Activated CD4-positive, alpha-beta T cell treated with anti-CD3 and anti-CD28 coated beads, Interleukin-2, amount 50 U/mL, for 1 hour (primary cell): ENCODE measurements at places on chromosomes 13 and 19.

DNA sequence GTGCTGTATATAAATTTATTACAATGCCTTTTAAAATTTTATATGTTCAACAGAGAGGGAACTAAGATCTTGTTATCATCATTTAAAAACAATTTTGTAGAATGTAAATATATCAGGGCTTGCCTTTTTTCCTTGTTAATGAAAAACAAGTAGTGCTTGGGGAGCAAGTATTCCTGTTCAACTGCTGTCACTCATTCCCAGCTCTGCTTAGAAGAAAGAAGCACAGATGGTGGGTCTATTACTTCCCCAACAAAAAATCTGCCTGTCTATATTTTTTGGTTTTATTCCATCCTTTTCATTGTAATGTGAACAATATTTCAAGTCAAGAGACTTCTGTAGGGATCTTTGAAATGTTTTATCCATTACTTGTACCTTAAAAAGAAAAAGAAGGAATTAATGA is 503.9 kb downstream of the GPC5 start:
- no peak for DNase-seq

- no peak for DNase-seq
Observed at GRCh38 chr19:44883922-44884321, 7.1 kb upstream of the TOMM40 start.

DNA sequence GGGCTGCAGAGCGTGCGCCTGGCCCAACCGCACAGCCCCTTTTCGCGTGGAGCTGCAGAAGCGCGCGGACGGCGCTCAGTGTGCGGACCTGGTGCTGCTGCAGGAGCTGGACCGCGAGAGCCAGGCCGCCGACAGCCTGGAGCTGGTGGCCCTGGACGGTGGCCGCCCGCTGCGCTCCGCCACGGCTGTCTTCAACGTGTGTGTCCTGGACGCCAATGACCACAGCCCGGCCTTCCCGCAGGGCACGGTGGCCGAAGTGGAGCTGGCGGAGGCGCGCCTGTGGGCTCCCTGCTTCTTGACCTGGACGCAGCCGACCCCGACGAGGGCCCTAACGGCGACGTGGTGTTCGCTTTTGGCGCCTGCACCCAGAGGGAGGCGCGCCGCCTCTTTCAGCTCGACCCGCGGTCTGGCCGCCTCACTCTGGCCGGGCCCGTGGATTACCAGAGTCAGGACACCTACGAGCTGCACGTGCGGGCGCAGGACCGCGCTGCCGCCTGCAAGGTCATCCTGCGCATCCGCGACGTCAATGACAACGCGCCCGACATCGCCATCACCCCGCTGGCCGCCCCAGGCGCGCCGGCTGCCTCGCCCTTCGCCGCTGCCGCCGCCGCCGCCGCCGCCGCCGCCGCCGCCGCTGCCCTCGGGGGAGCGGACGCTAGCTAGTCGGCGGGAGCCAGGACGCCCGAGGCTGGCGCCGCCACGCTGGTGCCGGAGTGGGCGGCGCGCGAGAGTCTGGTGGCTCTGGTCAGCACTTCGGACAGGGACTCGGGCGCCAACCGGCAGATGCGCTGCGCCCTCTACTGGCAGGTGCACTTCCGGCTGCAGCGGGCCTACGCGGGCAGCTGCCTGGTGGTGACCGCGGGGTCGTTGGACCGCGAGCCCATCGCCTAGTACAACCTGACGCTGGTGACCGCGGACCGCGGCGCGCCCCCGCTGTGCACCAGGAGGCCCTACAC is 172.2 kb downstream of the OLFM4 start:
- no peak for DNase-seq

DNA sequence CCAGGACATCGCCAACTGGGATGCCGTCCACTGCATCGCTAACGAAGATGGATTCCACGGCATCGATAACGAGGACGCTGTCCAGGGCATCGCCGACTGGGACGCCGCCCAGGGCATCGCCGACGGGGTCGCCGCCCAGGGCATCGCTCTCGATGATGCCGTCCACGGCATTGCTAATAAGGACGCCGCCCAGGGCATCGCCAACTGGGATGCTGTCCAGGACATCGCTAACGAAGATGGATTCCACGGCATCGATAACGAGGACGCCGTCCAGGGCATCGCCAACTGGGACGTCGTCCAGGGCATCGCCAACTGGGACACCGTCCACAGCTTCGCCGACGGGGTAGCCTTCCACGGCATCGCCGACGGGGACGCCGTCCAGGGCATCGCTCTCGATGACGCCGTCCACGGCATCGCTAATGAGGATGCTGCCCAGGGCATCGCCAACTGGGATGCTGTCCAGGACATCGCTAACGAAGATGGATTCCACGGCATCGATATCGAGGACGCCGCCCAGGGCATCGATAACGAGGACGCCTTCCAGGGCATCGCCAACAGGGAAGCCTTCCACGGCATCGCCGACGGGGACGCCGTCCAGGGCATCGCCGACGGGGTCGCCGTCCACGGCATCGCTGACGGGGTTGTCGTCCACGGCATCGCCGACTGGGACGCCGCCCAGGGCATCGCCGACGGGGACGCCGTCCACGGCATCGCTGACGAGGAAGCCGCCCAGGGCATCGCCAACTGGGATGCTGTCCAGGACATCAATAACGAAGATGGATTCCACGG is 948.4 kb downstream of the TUBA3C start:
- DNase-seq = no peak

DNA sequence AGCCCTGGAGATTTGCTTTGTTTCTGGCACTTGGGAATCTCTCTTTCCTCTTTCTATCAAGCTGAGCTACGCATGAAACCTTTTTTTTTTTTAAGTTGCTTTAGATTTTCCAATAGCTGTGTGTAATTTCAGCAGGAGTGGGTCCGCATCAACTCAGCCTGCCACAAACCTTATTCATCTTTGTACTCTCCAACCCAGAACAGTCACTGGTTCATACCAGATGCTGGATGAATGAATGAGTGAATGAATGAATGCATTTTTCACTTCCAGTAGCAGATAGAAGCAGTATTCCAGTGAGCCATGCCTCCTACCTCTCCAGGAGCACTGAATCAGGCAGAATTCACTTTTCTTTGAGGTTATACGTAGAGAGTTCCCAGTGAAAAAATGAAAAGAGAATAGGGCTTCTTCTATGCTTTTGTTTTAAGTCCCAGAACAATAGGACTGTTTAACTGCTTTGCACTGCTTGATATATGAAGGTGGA is 221.1 kb downstream of the TM9SF2 start:
- no peak for DNase-seq

DNA sequence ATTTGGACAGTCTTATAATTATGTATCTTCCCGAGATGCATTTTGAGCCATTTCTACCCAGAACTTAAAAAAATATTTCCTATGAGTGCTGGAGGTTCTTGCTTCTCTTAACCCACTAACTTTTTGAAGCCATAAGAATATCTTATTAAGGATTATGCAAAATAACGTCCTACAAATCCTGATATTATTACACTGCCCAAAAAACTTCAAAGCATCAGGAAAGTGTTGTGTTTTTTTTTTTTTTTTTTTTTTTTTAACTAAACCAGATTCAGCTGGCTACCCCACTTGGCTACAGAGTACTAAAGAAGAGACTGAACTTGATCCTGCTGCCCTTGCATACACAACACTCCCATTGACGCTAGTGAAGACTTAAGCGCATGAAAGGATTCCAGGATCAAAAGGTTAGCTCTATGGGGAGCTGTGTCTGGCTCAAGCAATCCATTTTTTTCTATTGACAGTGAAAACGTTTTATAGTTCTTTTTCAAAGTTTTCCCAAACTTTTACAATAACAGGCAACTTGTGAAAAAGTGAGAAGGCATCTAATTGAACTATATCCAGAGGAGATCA is 141.4 kb downstream of the KCNRG start:
- DNase-seq = no peak

DNA sequence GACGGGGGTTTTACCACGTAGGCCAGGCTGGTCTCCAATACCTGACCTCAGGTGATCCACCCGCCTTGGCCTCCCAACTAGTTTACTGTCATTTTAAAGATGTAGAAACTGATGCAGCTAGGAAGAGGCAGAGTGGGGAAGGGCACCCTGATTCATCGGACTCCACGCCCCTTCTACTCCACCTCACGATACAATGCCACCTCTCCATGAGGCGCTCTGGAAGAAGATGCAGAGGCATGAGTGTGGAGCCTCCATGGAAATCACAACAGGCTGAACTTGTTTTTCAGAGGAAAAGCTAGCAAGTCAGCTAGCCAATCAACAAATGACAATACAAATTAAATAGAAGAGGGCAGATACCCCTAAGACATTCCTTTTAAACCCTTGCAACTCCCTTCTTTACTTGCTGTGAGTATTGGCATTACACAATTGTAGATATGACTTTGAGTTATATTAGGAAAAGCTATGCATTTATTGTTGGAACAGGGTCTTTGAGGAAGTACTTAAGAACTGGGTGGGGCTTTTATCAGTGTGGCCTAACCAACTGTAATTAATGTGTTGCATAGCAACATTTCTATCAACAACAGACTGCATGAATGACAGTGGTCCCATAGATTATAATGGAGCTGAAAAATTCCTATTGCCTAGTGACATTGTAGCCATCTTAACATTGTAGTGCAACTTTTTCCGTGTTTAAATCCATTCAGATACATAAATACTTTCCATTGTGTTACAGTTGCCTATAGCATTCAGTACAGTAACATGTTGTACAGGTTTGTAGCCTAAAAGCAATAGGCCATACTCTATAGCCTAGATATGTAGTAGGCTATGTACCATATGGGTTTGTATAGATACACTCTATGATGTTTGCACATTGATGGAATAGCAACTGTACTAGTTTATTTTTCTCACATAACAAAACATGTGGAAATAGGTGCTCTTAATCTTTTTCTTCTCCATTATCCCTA is 17.6 kb downstream of the WDFY2 start:
- DNase-seq = no peak

- peak; percentile 15 for DNase-seq
Observed at GRCh38 chr19:46218160-46218559, 11.4 kb upstream of the IGFL1 start.

DNA sequence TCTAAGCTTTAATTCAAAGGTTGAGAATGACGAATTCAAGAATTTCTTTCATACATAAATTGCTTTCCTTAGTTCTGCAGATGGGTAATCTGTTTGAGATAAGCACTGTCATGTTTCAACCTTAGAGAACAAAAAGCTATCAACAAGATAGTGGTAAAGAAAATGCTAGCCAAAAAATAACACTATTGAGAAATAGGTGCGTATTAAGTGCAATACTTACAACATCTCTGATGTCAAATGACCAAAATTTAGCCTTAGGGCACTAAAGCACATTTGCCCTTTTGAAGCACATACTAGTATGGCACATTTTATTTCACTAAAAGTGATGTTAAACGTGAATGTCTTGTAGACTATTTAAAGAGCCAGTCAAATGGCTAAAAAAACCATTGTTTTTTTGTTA is 4.9 kb downstream of the KBTBD6 start:
- no peak for DNase-seq

- DNase-seq = peak; percentile 57
Observed at GRCh38 chr13:39612023-39612637, 9.1 kb upstream of the LHFPL6 start.

- no peak for DNase-seq
Observed at GRCh38 chr19:54478677-54479266, 5.7 kb upstream of the CDC42EP5 start.

- no peak for DNase-seq
Observed at GRCh38 chr13:26881154-26881553, 120.6 kb upstream of the GPR12 start.

DNA sequence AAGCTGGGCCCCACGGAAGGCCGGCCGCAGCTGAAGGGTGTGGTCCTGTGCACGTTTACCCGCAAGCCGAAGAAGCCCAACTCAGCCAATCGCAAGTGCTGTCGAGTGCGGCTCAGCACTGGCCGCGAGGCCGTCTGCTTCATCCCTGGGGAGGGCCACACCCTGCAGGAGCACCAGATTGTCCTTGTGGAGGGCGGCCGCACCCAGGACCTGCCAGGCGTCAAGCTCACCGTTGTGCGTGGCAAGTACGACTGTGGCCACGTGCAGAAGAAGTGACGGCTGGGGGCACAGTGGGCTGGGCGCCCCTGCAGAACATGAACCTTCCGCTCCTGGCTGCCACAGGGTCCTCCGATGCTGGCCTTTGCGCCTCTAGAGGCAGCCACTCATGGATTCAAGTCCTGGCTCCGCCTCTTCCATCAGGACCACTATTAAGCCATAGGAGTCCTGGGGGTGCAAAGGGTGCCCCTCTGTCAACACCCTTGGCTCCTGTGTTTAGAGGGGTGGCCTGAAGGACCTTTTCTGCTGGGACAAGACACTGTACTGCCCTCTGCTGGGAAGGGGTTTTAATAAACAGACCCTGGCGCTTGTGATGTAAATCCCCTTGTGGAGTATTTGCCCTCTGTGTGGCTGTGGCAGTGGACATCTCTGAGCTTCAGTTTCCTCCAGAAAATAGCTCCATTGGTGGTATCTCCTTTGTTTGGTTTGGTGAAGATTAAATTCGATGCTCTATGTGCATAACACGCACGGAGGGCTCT is 1.9 kb downstream of the MRPS12 start:
- peak; percentile 17 for DNase-seq

DNA sequence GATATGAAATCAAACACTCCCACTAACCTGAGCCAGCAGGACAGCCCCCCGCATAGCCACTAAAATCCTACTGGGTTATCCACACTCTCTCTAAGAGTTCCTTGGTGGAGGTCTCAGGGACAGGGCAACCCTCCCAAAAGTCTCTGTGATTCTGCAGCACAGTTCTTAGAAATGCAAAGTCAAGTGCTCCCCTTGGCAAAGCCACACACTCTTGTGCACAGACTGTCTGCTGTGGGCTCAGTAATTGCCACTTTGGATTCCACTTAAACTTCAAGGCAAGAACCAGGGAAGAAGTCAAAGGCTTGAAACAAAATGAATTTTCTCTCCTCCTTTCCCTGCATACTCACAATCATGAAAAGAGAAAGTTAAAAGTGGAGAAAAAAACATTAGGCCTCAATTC is 61.5 kb downstream of the DOCK9 start:
- no peak for DNase-seq

- DNase-seq = no peak
Observed at GRCh38 chr13:72823724-72824123, 41.8 kb downstream of the PIBF1 start.

DNA sequence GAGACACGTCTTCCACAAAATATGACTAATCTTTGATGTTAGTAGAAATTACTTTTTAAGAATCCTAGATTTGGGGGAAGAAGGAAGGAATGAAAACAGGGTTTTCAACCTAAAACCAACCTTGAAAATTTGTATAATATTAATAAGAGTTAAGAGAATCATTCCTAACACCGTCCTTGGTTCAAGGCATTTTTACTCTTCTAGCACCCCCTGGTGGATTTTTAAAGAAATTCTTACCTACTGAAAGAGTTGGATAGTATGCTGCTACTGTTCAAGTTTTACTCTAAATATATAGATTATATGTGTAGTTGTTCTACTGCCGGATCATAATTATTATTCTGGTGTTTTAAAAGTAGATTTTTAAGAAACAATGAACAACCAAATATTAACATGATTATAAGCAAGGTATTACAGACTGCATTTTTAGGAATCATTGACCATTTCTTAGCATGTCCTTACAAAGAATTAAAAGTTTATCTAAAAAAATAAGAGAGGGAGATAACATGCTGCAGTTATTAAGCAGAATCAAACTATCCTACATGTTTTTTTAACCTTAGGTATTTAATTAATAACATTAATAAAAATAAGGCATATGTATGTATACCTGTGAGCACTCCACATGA is 7.4 kb upstream of the SLITRK6 start:
- no peak for DNase-seq
